Transverse colon (tissue), 4 donors: ENCODE measurements at places on chromosomes 3 and 15. TPM values are rescaled to one million over a fixed set of nuclear protein-coding genes. Genes with fewer than 3 reads are reported as not detected.

Gene ANKUB1
- not detected for total RNA-seq

Gene TRH
- not detected for total RNA-seq

Gene ZNF501
- 2.6 TPM for total RNA-seq

Gene FSIP1
- 8.6 TPM for total RNA-seq

Gene FOXB1
- total RNA-seq: not detected

Gene OIP5
- not detected for total RNA-seq

Gene ADAMTS9
- total RNA-seq: 20.1 TPM

Gene ALDH1A3
- total RNA-seq: 6.7 TPM

Gene PAQR5
- total RNA-seq: 21.1 TPM

Gene APOD
- total RNA-seq: 50.2 TPM

Gene SEC61A1
- 86.6 TPM for total RNA-seq

Gene MST1R
- 323 TPM for total RNA-seq

DNA sequence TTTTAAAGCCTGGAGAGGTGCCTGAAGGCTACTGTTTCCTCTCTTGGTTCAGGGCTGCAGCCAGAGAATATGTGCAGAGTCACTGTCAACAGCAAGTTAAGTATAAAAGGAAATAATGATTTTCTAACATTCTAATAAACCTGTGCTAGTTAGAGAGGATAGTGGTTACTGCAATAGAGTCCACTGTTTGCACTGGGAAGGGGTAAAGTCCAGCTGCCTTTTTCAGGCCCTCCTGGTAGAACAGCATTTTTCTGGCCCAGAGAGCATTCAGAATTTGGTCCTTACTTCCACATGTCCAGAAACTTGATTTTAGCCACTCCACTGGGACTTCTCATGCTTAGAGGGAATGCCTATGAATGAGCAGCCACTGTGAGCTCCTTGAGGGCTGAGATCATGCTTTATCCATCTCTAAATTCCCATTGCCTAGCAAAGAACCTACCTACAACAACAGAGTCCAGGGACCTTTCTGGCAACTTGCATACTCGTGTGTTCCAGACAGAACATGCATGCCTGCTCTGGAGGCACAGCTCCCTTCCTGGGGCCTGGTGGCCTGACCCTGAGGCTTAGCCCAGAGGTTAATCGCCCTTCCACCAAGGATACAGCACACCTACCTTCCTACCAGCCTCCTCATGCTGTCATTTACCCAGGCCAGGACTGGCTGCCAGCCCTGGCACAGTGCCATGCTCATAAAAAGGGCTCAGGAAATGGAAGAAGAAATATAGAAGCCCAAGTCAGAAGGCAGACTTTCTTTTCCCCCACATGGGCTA is 50.3 kb upstream of the ATP13A3 start:
- DNase-seq: peak; percentile 89
- H3K27ac ChIP-seq: peak overlapping the region; percentile 83
- H3K4me3 ChIP-seq: no peak overlapping the region
- no peaks in the 10 kb centered on the region for H3K27me3 ChIP-seq
- H3K36me3 ChIP-seq: no peaks in the 10 kb centered on the region

- H3K4me1 ChIP-seq: no peaks in the 10 kb centered on the region
- no peak overlapping the region for H3K27ac ChIP-seq
- no peak overlapping the region for H3K4me3 ChIP-seq
- DNase-seq: no peak
- no peaks in the 10 kb centered on the region for H3K27me3 ChIP-seq
- no peaks in the 10 kb centered on the region for H3K36me3 ChIP-seq
Observed at GRCh38 chr3:37730825-37731224, 130.9 kb upstream of the CTDSPL start.

GRCh38 chr15:80480909-80481308 is 76.7 kb downstream of the ARNT2 start:
- no peaks in the 10 kb centered on the region for H3K27me3 ChIP-seq
- H3K4me3 ChIP-seq: no peak overlapping the region
- no peaks in the 10 kb centered on the region for H3K4me1 ChIP-seq
- peak; percentile 22 for DNase-seq

DNA sequence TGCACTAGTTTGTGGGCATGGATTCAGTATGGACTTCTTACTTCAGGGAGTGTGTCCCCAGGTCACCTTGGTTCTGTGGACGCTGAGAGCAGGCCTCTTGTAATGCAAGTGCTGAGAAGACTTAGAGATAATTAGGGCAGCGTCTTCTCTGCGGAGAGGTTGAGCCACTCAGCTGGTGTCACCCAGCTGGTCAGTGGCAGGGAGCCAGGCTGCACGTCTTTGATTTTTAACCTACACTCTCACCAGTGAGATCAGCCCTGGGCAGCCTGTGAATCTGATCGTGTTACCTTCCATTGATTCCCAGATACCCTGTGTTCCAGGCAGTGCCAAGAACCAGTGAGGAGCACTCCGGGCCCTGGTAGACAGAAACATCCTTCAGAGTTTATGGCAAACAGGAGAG is 92.6 kb downstream of the SLCO3A1 start:
- no peaks in the 10 kb centered on the region for H3K36me3 ChIP-seq
- no peak overlapping the region for H3K4me3 ChIP-seq
- DNase-seq: no peak
- no peak overlapping the region for H3K27ac ChIP-seq
- H3K27me3 ChIP-seq: no peaks in the 10 kb centered on the region
- peaks cover 36% of the 10 kb centered on the region for H3K4me1 ChIP-seq

GRCh38 chr3:146577662-146578061 is 27.5 kb downstream of the PLSCR5 start:
- H3K4me1 ChIP-seq: no peaks in the 10 kb centered on the region
- DNase-seq: peak; percentile 25
- no peaks in the 10 kb centered on the region for H3K36me3 ChIP-seq
- H3K27me3 ChIP-seq: no peaks in the 10 kb centered on the region

DNA sequence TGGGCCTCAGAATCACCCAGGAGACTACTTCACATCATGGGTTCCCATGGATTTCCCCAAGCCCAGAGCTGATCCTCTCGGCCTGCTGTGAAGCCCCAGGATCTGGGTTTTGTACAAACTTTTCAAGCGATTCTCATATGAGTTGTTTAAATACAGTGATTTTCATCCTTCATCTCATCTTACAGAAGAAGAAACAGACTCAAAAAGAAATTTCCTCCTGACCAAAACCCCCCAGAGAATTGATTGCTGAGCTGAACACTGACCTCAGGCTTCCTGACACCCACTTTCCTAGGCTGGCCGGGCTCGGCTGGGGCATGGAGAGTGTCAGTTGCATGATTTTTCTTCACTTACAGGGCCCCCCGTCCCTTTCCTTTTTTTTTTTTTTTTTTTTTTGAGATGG is 60.3 kb downstream of the BDH1 start:
- H3K27ac ChIP-seq: peak overlapping the region; percentile 76
- H3K36me3 ChIP-seq: no peaks in the 10 kb centered on the region
- H3K27me3 ChIP-seq: no peaks in the 10 kb centered on the region
- H3K4me1 ChIP-seq: peaks cover 4% of the 10 kb centered on the region
- DNase-seq: no peak

GRCh38 chr15:44340410-44340809 is 51.9 kb downstream of the GOLM2 start:
- DNase-seq: no peak
- H3K4me3 ChIP-seq: no peak overlapping the region
- no peaks in the 10 kb centered on the region for H3K27me3 ChIP-seq
- peaks cover 3% of the 10 kb centered on the region for H3K36me3 ChIP-seq
- no peak overlapping the region for H3K27ac ChIP-seq

DNA sequence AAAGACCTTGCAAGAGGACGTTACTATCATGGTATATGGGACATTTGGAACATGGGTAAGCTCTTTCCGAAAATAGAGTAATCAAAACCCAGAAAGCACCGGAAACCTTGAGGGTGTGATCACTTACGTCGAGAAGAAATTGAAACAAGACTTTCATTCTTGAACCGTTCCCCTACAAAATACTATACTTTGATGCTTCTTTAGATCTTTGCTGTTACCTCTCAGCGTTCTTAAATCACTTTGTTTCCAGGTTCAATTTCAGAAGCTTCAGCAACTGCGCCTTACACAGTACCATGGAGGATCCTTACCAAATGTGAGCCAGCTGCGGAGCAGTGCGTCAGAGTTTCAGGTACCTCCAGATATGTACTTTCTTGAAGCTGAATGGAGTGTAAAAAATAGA is 10.1 kb downstream of the CRTC3 start:
- H3K27me3 ChIP-seq: no peaks in the 10 kb centered on the region
- no peak overlapping the region for H3K27ac ChIP-seq
- H3K4me1 ChIP-seq: peaks cover 11% of the 10 kb centered on the region
- no peak overlapping the region for H3K4me3 ChIP-seq

DNA sequence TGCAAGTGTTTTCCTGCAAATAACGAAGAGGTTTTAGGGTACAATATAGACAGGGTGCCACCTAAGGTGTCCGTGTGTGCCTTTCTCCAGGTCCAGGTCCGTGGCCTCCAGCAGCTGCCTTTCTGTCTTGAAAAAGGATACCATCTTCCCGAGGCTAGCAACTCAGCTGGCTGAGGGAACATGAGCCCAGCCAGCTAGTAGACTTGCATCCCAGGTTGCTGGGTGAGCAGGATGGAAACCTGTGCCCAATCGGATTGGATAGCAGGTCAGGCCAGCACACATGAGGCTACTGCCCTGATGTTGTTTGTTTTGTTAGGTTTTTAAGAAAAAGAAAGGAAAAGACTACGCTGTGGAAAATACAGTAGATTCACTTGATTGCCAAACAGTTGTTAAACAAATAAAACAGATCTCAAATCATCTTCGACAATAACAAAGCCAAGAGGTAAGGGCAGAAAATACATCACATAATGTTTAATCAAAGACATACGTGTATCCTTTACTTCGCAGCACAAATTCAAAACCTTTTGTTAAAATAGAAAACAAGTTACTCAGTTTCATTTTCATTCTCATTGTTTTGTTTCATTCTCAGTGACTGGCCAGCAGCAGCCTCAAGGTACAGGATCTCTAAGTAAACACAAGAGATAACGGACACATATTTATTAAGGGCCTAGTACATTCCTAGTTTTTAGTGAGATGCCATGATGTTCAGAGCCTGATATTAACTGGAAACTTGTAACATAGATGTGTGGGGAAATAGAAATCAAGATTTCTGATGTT is 661.2 kb upstream of the NR2F2 start:
- H3K4me3 ChIP-seq: no peak overlapping the region
- no peaks in the 10 kb centered on the region for H3K27me3 ChIP-seq
- no peaks in the 10 kb centered on the region for H3K36me3 ChIP-seq
- DNase-seq: no peak
- no peaks in the 10 kb centered on the region for H3K4me1 ChIP-seq
- peak overlapping the region; percentile 18 for H3K27ac ChIP-seq

DNA sequence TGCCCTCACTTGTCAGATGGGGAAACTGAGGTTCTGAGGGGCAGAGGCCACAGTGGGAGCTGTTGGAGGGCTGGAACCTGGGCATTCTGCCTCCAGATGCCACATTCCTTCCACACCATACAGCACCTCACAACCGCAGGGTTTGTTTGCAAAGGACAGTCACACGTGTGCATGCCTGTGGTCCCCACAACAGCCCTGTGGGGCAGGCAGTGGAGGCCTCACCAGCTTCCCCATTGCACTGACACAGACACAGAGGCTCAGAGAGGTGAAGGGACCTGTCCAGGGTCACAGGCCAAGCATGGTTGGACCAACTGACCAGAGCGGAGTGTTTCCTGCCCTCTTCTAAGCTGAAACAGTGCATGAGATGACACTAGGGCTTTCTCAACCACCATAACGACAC is 75.2 kb upstream of the SEC13 start:
- no peak for DNase-seq
- H3K36me3 ChIP-seq: no peaks in the 10 kb centered on the region
- no peak overlapping the region for H3K27ac ChIP-seq
- H3K4me1 ChIP-seq: no peaks in the 10 kb centered on the region
- H3K27me3 ChIP-seq: no peaks in the 10 kb centered on the region

DNA sequence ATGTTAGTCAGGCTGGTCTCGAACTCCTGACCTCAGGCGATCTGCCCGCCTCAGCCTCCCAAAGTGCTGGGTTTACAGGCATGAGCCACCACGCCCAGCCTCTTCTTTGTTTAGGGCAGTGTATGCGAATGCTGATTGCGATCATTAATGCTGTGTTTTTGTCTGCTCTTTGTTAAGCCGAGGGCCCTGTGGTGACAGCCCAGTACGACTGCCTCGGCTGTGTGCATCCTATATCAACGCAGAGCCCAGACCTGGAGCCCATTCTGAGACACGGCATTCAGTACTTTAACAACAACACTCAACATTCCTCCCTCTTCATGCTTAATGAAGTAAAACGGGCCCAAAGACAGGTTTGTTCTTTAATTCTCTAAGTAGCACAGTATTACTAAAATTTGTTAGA is 7.8 kb downstream of the KNG1 start:
- H3K4me1 ChIP-seq: no peaks in the 10 kb centered on the region
- no peak overlapping the region for H3K27ac ChIP-seq
- peaks cover 4% of the 10 kb centered on the region for H3K27me3 ChIP-seq
- no peak overlapping the region for H3K4me3 ChIP-seq
- no peaks in the 10 kb centered on the region for H3K36me3 ChIP-seq

DNA sequence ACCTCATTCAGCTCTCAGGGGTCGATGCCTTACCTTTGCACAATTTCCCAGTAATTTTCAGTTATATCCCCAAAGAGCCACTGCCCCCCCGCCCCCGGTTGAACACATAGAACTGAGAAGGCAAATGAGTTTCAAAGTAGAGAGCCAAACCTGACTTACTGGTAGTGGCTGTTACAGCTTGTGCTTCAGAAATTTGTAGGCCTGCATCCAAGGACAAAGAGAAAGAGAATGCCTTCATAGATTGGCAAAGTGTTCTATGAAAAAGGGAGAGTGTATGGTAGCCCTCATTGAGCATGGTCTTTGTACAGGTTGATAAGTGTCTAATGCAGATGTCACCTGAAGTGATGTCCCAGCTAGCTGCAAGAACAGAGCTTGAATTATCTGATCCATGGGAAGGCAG is 13.9 kb downstream of the SEMA6D start:
- no peak for DNase-seq
- H3K27me3 ChIP-seq: no peaks in the 10 kb centered on the region
- H3K4me1 ChIP-seq: no peaks in the 10 kb centered on the region
- no peaks in the 10 kb centered on the region for H3K36me3 ChIP-seq
- H3K4me3 ChIP-seq: no peak overlapping the region
- H3K27ac ChIP-seq: no peak overlapping the region

DNA sequence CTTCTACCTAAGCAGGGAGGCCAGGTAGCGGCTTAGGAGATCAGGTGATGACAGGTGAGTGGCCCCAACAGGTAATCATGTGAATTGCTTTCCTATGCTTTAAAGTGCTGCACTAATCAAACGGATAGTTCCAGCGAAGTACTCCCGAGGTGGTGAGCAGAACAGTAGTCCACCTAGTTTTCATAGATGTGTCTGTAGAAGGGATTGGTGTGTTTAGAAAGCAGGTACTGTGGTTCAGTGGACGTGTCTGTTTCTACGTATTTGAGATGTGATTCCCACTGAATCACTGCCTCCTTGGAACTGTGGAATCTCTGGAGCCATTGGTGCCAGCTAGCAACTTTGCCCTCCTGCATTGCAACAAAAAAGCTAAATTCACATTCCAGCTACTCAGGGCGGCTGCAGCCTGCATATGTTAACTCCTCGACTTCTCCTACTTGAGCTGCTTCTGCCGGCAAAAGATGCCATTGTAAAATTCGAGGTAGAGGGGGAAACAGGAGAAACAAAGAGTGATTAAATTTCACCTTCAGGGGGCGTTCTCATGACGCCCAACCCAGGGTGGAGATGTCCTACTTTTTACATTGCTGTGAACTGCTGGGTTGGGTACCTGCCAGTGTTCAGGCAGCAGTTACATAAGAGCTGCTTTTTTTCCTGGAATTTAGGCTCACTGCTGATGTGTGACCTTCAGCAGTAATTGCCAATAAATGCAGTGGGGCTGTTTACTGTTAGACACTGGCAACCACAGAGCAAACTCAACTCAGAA is 227.3 kb downstream of the ITPR1 start:
- H3K27ac ChIP-seq: peak overlapping the region; percentile 58
- no peak overlapping the region for H3K4me3 ChIP-seq
- H3K27me3 ChIP-seq: no peaks in the 10 kb centered on the region
